ENCODE measurements at places on chromosomes 13 and 19.

GRCh38 chr19:46785054-46785979 is 3.1 kb downstream of the SLC1A5 start:
- DNase-seq = no peak

GRCh38 chr13:94239135-94239534 is 240.3 kb downstream of the DCT start:
- no peak for DNase-seq

DNA sequence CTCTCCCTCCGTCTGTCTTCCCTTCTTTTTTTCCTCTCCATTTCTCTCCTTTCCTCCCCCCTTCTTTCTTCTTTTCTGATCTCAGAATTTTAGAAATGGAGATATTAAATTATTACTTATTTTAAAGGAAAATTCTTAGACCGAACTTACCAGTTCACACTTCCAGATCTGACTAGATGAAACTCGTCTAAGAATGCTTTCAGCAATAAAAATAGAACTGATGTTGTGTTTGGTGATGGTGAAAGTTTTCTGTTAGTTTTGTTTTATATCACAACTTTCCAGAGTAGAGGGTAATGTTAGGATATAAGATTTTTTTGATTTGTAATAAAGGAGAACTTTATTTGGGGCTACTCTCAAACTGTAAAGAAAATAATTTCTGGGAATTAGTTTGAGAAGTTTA is 29.9 kb downstream of the UCHL3 start:
- no peak for DNase-seq

DNA sequence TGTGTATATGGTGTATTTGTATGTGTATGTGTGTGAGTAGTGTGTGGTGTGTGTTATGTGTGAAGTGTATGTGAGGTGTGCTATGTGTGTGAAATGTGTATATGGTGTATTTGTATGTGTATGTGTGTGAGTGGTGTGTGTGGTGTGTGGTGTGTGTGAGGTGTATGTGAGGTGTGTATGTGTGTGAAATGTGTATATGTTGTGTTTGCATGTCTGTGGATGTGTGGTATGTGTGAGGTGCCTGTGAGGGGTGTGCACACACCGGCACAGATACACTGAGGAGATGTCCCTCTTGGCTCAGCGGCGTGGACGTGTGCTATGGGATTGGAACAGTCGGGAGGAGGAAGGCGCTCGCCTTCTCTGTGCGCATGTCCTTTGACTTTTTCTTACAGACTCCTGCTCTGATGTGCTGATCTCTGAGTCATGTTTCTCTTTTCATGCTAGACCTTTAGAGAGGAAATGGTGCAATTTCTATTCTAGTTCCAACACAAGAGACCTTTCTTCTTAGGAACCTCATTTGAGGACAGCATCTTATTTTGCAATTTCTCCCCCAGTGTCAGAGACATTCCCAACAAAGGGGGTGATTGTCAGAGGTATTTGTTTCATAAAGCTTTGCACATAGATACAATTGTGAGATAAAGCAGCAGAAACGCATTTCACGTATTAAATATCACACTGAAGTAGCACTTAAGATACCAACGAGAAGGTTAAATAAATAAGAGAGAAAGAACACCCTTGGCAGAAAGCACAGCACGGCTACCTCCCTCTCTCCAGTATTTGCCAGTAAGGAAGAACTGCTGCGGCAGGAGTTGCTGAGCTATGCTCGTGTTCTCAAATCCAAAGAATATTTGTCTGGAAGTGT is 11.3 kb upstream of the TNFRSF19 start:
- no peak for DNase-seq

GRCh38 chr19:2494447-2495129 is 18.7 kb downstream of the GADD45B start:
- DNase-seq = no peak

DNA sequence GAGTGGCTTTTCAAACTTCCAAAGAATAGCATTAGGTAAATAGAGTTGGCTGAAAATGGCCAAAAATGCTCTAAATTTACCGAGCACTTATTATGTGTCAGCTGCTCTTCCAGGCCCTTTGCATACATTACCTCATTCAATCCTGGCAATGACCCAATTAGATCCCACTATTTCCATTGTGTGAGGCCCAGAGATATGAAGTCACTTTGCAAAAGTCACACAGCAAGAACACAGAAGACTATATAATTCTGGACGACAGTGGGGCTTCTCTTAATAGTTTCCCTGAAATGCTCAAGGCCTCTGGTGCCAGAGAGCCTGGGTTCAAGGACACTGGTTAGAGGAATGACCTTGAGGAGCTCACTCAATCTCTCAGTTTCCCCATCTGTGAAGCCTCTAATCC is 146.8 kb downstream of the IER2 start:
- no peak for DNase-seq

DNA sequence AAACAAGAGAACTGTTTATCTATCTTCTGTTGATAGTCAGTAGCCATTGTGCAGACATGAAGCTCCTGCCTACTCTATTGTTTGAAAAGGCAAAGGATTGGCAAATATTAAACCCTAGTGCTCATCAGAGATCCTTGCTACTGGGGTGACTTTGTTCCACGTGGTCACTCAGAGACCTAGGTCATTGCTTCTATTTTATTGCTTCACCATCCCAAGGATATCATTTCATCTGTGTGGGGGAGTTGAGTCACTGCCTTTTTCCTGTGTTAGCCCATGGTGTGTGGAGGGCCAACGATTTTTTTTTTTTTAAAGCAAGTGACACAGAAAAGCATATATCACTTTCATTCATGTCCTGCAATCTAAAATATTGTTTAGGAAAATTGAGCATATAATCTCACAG is 254.1 kb upstream of the RXFP2 start:
- no peak for DNase-seq

GRCh38 chr19:19204181-19204580 is 967 bp upstream of the NR2C2AP start:
- no peak for DNase-seq

- no peak for DNase-seq
Observed at GRCh38 chr13:27964741-27965323, 4.3 kb downstream of the CDX2 start.

DNA sequence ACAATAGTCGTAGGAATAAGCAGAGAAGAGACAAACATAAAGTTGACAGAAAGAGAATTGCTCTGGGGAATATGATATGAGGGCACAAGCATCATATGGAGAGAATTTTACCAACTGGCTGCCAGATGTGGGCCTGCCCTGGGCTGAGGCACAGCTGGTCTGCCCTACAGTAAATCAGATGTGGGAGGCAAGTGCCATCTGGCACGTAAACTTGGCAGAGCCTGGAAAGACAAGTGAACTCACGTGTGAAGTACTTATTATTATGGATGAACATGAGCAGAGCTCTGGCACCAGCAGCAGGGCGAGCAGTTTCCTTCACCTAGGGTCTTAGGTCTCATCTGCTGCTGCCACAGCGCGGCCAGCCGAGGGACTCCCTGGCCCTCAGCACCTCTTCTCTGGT is 20.6 kb downstream of the PCDH8 start:
- DNase-seq = no peak

DNA sequence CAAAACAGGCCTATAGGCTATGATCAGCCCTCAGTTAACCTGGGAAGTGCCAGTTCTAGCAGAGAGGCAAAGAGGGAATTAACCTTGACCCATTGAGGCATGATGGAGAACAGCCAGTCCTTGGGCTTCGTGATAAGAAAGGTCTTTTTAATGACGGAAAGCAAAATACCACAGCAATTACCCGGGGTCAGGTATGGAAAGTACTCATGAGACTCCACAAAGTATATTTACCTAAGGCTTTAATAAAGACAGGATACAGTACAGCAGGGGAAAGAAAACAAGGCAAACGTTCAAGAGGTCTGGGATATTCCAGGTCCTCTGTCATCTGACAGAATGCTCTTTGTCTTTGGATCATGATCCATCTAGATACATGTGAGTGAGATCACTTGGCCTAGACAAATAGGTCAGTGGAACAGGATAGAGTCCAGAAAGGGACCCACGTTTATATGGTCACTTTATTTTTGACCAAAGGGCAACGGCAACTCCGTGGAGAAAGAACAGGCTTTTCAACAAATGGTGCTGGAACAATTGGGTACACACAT is 52.2 kb downstream of the WDFY2 start:
- DNase-seq = no peak

GRCh38 chr19:55383279-55384130 is 587 bp downstream of the TMEM238 start:
- DNase-seq = no peak

DNA sequence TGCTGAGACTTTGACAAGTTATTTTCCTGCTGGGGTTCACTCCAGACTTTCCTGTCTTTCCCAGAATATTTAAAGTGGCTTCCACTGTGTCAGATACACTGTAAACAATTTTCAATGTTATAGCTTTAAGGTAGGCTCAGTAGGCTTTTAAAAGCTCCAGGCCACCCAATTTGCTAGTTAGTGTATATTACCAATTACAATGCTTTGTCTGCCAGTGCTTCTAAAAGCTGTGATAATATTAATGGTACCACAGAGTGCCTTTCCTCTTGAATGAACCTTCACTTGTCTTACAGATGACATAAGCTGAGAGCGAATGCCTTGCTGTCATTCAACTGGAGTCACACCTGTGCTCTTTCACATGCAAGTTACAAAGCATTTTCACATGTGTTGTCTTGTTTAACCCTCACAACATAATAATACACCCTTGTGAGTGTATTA is 239.7 kb upstream of the HTR2A start:
- DNase-seq = no peak

- no peak for DNase-seq
Observed at GRCh38 chr19:45446944-45447343, 20.9 kb upstream of the FOSB start.

GRCh38 chr13:30898678-30899241 is 7.3 kb upstream of the MEDAG start:
- no peak for DNase-seq

DNA sequence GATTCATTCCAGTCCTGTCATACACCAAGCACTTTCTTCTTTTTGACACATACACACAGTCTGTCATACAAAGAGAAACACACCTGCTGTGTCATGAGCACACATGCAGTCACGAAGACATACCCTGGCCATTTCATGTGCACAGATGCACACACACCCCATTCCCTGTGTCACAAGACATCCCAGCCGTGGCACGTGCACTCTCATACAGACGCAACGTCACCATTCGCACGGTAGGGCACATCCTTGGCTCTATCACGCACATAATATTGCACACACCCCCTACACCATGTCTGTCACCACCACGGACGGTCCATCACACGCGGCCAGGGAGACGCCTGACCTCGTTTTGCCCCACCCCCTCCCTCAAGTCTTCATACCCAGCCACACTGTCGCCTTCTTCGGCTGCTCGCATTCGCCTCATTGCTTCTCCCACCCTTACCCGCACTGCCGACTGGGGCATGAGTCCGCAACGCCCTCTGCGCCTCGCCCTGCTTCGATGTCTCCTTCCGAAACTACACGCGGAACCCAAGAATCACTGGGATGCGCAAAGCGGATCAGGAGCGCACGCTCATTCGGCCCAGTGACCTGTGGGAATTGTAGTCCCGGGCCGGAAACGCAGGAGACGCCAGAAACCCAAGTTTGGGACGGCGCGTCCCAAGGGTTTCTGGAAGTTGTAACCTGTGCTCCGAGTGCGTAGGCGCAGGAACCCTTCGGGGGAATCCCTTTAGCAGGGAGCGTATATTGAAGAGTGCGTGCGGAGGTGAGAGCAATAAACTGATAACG is 6.8 kb upstream of the ZNF283 start:
- no peak for DNase-seq

- DNase-seq = no peak
Observed at GRCh38 chr13:71870100-71870499, 3.1 kb upstream of the DACH1 start.

DNA sequence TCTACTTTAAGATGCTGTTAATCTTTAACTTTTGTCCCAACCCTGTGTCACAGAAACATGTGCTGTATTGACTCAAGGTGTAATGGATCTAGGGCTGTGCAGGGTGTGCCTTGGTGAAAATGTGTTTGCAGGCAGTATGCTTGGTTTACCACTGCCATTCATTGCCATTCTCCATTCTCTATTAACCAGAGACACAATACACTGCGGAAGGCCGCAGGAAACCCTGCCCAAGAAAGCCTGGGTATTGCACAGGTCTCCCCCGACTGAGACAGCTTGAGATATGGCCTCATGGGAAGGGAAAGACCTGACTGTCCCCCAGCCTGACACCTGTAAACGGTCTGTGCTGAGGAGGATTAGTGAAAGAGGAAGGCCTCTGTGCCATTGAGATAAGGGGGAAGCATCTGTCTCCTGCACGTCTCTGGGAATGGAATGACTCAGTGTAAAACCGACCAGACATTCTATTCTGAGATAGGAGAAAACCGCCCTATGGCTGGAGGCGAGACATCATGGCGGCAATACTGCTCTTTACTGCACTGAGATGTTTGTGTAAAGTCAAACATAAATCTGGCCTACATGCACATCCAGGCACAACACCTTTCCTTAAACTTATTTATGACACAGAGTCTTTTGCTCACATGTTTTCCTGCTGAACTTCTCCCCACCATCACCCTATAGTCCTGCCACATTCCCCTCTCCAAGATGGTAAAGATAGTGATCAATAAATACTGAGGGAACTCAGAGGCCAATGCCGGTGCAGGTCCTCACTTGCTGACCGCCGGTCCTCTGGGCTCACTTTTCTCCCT is 13.1 kb upstream of the ZNF888 start:
- DNase-seq = no peak

DNA sequence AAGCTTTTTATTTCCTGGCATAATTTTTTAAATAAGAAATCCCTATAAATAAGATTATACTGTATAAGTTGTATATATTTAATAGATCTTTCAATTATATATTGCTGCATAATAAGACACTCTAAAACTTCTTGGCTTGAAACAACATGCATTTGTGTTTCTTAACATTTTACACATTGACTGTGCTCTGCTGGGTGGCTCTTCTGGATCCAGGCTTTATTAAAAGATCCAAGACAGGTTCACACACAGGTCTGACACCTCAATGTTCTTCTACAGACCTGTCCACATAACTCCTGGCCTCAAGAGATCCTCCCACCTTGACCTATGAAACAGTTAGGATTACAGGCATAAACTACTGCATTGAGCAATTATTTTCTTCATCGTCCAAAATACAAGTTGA is 77.6 kb upstream of the PCDH17 start:
- no peak for DNase-seq

DNA sequence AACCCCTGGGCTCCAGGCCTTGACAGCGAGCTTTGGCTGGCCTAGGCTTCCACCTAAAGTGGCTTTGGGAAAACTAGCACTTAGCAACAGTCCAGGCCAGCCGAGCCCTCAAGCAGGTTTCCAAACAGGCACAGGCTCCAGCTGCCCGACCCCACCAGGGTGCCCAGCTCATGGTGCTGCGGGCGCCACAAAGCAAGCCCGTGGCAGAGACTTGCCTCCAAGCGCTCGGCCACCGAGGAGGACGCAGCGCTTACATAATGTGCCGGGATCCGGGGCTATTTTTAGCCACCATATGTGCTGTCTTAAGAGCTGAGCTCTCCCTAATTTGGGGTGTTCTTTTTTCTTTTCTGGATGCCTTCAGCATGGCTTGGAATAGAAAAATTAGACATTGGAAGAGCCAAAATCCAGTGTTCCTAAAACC is 56.1 kb upstream of the F7 start:
- DNase-seq = no peak

Measured in right renal cortex interstitium (tissue), 3 donors.